Pons (tissue), 1 donor: ENCODE measurements at places on chromosomes 7 and 10.

DNA sequence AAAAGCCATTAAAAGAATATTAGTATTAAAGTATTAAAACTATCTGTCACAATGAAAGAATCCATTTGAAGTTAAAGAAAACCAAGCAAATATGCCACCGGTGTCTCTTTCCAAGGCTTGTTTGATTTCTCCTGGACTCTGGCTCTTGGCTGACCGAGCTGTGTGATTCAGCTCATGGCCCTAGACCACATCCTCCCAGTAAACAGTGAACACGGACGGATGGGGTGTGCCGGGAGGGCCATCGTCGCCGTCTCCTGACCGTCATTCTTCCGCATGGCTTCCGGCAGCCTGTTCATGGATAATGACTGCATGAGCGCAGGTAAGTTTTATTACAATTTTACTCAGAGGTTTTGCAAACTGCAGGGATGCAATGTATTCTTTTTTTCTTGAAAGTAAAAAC lies 218.5 kb downstream of the DNAJB6 start:
- DNase-seq = no peak

- DNase-seq = no peak
These were observed 8.3 kb upstream of the ARHGAP12 start for GRCh38 chr10:31936933-31937332.

DNA sequence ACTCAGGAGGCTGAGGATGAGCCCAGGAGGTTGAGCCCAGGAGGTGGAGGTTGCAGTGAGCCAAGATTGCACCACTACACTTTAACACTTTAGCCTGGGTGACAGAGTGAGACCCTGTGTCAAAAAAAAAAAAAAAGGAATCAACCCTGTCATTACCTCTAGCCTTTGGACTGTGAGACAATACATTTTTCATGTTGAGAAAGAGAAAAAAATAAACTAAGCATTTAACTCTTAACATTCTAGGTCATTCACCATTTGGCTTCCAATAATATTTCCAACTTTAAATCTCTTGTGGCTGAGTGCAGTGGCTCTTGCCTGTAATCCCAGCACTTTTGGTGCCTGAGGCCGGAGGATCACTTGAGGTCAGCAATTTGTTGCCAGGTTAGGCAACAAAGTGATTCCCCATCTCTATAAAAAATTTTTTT lies 41.9 kb upstream of the TPST1 start:
- DNase-seq = no peak

- DNase-seq = no peak
These were observed 28.9 kb downstream of the FZD1 start for GRCh38 chr7:91293136-91293535.

- peak; percentile 73 for DNase-seq
These were observed 68.1 kb downstream of the SCRN1 start for GRCh38 chr7:29921404-29922010.

DNA sequence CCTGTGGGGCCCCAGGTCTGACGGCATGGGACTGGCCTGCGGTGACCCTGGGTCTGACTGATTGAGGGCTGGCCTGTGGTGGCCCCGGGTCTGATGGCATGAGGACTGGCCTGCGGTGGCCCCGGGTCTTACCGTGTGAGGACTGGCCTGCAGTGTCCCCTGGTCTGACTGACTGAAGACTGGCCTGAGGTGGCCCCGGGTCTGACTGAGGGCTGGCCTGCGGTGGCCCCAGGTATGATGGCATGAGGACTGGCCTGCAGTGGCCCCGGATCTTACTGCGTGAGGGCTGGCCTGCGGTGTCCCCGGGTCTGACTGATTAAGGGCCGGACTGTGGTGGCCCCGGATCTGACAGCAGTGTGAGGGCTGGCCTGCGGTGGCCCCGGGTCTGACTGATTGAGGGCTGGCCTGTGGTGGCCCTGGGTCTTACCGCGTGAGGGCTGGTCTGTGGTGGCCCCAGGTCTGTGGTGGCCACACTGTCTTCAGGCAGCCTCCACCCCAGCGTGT lies 10.9 kb downstream of the JAKMIP3 start:
- DNase-seq = no peak

GRCh38 chr7:121302214-121302745 lies 26.5 kb upstream of the WNT16 start:
- no peak for DNase-seq

- no peak for DNase-seq
These were observed 227.3 kb downstream of the PTEN start for GRCh38 chr10:88090568-88091214.

DNA sequence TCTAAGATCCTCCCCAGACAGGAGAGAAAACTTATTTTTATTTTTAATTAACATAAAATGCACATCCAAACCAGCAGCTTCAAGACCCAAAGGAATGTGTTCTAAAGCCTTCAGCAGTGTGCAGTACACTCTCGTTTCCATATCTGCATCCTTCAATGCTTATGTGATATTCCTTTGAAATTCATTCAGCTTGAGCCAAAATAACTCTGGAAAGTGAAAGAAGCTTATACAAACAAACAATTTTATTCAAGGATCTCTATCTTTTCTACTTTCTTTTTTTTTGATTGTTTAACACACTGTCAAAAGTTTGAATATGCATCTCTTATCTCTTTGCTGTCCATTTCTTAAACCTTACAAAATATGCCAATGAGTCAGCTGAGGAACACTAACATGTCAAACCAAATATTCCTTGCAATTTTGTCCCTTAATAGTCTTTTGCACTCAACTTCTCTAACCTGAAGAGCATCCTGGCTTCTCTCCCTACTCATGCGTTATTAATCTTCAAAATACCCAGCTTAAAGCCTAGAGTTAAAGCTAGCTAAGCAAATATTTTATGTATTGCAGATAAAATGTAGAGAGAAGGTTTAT lies 124.3 kb downstream of the THSD7A start:
- DNase-seq = no peak
